ENCODE measurements at places on chromosomes 2 and 18.

DNA sequence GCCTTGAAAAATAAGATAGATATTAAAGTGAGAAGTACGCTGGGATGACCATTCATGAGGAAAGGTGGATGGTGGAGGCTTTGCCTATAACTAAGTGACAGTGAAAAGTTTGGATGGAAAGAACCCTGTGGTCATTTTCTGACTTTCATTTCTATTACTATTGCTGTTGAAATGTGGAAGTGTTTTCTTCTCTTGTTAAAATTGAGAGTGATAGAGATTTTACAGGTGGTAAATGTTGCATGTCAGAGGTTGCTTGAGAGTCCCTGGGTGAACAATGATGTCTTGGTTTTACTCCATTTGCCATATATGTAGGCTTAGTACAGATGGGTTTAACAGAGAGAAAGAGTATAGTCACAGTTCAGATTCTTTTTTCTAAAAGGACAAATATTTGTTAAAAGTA is 18.4 kb downstream of the NCOA1 start:
- no peak for DNase-seq

DNA sequence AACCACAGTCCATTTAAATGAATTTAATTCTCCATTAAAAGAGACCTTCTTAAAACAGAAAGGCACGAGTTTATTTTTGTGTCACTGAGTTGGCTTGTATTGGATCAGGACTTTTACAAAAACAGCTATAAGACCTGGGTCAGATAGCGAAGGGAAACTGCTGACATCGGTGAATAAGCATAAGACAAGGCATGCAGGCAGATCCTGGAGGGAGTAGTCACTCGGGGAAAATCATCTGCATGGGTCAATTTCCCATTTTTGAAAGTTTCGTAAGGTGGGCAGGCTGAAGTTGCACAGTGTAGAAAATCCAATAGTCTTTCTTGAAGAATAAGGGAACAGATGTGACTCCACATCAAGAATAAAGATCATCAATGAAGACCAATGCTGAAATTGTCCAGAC is 12.9 kb downstream of the IL36B start:
- no peak for DNase-seq

DNA sequence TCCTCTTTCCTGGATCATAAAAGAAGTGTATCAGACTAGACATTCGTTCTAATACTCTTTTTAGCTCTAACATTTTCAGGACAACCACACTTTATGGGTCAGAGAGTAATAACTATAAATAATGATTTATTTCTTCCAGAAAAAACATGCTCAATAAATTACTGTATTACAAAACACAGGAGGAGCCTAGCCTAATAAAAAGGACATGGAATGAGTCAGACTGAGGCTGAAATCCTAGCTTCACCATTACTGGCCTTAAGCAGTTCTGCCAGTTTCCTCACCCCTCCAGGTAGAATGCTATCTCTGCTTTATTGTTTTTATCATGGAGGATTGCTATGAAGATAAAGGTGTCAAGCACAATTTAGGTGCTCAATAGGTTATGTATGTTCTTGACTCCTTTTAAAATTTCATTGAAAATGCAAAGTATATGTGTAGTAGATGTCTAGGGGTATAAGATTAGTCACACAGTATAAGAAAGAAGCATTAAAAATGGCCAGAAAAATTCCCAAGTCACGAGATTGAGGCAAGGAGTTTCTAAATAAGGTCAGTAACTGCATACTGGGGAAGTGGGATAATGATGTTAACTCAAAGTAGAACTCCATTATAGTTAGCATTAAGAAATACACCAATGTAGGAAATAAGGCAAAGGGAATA is 105.5 kb upstream of the NEUROD1 start:
- DNase-seq, result no peak

- DNase-seq, result no peak
These were observed 181.8 kb upstream of the GCFC2 start for GRCh38 chr2:75892490-75892889.

DNA sequence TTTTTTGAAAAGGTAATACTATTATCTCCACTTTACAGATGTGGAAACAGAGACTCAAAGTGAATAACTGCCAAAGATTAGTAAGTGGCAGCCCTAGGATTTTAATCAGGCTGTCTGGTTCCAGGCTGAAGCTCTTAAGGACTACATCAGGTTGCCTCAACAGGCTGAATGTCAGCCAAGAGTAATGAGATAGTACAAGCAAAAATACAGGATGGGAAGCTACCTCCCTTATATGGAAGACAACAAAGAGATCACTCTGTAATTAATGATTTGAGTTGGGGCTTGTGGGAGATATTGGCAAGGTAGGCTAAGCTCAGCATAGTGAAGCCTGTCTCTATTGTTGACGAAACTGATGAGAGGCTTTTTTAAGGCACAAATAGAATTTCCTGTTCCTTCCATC is 323.1 kb downstream of the KCNJ3 start:
- DNase-seq, result no peak

DNA sequence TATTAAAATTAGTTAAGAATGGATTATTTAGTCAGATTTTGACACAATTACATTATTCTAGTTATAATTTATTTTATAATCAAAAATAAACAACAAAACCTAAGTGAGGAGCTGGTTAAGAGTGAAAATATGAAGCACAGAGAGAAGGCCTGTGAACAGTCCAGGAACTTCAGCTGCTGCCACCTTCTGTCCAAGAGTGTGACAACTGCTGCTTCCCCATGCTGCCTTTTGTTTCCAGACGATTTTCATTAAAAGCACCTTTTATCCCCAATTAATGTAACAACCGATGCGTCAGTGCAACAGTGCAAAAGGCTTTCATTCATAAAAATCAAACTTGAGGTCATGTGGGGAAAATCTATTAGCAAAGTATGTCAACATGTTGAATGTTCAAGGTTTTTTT is 363.6 kb downstream of the CTNNA2 start:
- DNase-seq, result no peak

DNA sequence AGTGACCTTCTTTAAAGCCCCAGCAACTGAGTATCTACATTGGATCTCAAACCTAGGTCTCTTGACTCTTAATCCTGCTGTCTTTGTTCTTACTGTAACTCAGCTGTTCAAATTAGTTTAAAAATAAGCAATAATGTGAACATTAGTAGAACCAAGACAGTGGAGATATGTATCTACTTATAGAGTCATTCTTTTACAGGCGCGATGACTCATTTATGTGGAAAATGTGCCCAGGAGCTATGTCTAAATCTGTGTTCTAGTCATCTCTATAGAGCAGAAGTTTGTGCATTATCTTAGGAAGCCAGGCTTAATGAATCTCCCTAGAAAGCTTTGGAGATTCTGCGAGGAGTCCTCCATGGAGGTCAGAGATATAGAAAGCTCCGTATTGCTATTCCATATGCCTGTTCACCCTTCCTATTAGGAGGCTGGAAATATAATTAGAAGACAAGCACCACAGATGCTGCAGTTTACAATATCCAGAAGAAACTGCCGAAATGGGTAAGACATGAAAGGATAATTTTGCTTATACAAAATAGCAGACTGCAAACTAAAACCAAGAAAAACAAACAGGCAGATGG is 211.6 kb downstream of the TRIB2 start:
- DNase-seq, result peak; percentile 32

GRCh38 chr2:197181491-197181890 is 129.1 kb downstream of the ANKRD44 start:
- DNase-seq, result no peak

GRCh38 chr2:211437396-211437795 is 881.0 kb downstream of the CPS1 start:
- DNase-seq, result no peak

- no peak for DNase-seq
These were observed 271.7 kb downstream of the NDUFA10 start for GRCh38 chr2:239753401-239753837.

DNA sequence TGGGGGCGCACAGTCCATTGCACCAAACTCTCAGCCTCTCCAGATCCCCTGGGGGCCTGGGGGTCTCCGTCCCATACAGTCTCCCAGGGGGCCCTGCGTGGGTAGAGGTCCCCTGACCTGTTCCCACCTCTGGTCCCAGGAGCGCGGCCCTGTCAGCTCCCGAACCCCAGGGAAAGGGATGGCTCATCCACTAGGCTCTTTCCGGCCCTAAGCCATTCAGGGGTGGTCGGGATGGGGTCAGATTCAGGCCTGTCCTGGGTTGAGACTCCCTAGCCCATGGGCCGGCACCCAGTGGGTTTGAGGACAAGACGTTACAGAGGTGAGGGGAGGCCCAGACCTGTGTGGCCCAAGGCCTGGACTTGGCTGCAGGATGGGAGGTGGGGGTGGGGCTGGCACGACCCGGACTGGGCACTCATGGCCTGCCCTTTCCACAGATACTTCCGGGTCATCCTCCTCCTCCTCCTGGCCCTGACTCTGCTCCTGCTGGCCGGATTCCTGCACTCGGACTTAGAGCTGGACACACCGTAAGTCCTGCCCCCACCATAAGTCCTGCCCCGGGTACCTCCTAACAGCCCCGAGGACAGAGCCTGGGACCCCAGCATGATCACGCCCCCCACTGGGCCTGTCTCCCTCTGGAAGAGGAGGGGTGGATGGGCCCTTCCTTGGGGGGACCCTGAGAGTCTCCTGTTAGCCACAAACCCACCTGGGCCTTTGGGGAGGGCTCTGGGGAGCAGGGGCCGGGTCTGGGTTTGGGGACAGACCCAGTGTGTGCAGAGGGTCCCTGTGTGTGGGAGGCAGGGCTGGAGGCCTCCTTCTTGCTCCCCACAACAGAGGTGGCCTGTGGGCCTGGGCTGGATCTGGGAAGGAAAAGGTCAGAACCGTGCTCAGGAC is 10.1 kb upstream of the NEU4 start:
- no peak for DNase-seq

DNA sequence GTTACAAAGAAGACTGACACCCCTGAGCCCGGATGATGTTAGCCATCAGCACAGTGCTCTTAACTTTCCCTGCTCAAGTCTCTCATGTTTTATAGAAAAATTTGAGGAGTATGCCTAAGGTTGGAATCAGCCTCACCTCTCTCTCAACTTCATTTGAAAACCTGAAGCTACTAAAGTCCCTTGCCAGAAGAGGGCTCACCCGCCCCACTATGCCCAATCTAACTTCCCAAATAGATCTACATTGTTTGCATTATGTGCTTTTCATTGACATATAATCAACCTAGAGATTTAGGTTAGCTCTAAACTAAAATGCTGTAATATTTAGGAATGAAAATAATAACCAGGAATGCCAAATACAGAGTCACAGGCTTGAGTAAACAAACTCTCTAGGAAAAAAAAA is 305.4 kb downstream of the NCKAP5 start:
- no peak for DNase-seq

DNA sequence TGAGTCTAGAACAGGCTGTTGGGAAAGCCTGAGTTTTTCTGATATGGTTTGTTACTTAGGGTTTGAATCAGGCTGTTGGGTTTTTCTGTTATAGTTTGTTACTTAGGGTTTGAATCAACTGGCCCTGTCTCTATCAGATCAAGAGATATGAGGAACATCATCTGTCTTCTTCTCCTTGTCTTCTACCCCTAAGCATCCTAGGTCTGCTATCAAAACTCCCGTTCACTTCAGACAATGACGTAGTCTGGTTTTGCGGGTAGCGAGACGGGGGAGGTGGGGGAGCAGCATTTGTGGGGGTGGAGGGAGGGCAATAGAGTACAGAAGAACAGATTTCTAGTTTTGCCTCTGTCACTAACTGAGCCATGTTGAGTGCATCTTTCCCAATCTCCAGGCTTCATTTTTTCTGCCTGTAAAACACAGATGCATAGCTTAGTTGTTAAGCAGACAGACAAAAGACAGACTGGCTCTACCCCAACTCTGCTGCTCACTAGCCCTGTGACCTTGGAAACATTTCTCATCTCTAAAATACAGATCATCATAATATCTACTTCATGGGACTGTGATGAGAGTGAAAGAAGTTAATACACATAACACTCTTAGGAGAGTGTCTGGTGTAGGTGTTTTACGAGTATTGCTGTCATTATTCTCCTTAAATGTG is 9.1 kb downstream of the TNP1 start:
- DNase-seq, result no peak

- DNase-seq, result no peak
These were observed 304.8 kb upstream of the CCDC68 start for GRCh38 chr18:55264108-55264507.

DNA sequence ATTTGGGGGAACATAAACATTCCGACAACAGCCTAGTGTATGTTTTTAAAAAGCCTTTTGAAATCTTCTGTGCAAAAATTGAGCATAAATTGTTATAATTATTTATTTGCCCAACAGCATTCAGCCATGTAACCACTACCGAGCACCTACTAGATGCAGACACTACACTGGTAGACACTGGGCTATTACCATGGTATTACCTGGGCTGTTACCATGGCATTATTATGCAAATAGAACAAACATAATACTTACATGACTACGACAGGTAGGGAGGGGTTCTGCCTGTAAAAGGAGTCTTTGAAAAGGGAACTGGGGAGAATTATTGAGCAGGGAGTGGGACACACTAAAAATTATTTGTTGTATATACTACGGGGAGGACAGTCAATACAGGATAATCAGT is 116.4 kb downstream of the MREG start:
- DNase-seq, result no peak

DNA sequence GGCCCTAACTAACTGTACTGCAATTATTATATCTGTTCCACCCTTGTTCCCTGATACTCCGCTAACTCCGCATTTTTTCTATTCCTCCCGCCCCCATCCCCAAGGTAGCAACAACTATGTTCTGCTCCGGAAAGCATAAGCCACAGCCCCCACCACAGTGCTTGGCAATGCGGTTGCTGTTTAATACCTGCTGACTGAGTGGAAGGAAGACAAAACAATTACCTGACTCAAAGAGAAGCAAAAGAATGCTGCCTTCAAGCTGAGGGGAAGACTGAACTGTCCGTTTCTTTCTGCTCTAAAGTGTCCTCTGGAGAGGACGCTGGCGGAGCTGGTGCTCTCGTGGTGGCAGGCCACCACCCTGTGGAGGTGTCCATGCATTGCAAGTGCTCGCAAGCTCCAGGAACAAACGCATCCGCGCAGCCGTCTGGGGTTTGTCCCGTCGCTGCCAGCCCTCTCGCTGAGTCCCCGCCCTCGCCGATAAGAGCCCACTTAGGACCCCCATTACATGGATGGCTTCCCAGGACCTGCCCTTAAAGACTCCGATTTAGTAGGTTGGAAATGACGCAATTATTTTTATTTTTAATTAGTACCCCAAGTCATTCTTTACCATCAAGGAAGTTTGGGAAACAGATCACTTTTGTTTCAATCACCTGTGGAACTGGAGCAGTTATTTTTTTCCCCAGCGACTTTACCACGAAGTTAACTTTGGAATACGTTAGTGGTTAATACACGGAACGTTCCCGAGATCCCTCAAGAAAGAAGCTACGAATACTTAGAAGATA is 1.6 kb upstream of the MYL12A start:
- DNase-seq, result no peak

GRCh38 chr18:58302811-58303210 is 258.8 kb downstream of the NEDD4L start:
- no peak for DNase-seq

GRCh38 chr18:7452331-7452730 is 114.8 kb upstream of the PTPRM start:
- no peak for DNase-seq

DNA sequence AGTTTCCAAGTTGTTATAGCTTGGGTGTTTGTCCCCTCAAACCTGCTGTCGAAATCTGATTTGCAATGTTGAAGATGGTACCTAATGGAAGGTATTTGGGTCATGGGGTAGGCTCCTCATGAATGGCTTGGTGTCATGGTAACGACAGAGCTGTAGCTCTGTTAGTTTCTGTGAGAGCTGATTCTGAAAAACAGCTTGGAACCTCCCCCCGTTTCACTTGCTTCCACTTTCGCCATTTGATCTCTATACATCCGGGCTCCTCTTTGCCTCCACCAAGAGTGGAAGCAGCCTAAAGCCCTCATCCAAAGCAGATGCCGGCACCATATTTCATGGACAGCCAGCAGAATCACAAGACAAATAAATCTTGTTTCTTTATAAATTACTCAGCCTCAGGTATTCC is 1035.1 kb upstream of the SLC39A10 start:
- DNase-seq, result no peak
